ENCODE measurements at places on chromosomes 1 and 21.

DNA sequence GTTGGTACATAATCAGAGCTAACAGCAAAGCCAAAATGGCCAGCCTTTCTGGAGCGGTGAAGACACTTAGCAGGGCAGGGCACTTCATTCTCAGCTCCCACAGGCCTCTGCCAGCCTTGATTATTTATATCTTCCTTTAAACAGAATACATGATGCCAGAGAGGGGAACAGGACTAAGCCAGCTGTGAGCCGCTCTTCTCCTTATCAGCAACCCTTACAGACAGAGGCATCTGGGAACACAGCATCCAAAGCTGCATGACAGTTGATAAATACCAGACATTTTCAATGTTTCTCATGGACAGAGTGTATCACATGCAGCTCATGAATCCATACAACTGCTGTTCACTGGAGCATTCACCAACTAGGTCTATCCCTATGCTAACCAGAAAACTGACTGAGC lies 29.1 kb downstream of the DNAJC11 start:
- no peak for DNase-seq

GRCh38 chr1:180920702-180921101 lies 8.0 kb downstream of the KIAA1614 start:
- DNase-seq: no peak

- DNase-seq: no peak
These were observed 19.4 kb downstream of the HSD11B1 start for GRCh38 chr1:209723756-209724693.

GRCh38 chr1:207054491-207054890 lies 1.4 kb downstream of the PFKFB2 start:
- no peak for DNase-seq

DNA sequence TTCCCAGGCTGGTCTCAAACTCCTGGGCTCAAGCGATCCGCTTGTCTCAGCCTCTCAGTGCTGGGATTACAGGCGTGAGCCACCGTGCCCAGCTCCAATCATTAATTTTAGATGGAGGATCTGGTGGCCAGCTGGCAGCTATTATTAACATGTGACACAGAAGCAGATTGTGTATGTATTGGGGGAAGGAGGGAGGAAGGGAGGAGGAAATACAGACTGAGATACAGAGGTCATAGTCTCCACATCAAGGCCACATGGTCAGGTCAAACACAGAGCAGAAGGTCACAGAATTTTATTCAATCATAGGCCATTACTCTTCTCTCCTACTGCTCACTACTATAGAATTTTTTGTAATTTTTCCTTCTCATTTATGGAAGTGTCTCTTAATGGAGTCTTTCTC lies 57.9 kb upstream of the ADORA3 start:
- no peak for DNase-seq

- DNase-seq: no peak
These were observed 837 bp upstream of the USP21 start for GRCh38 chr1:161158316-161159010.

DNA sequence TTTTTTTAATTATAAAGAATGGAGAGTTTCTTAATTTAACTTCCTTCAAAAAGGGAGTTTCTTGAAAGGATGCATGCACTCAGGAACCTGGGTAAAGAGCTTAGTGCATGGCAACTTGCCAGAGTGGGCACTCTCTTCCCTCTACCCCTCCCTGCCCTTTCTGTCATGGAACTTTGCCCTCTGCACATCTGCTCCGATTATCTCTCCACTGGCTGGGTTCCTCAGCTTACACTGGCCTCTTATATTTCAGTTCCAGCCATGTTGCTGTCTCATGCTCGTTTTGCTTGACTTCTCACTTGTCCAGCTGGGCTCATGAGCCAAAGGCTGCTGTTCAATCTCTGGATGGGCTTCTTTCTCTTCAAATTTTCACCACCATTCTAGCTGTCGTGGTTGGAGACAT lies 87.0 kb downstream of the NCAM2 start:
- DNase-seq: no peak

DNA sequence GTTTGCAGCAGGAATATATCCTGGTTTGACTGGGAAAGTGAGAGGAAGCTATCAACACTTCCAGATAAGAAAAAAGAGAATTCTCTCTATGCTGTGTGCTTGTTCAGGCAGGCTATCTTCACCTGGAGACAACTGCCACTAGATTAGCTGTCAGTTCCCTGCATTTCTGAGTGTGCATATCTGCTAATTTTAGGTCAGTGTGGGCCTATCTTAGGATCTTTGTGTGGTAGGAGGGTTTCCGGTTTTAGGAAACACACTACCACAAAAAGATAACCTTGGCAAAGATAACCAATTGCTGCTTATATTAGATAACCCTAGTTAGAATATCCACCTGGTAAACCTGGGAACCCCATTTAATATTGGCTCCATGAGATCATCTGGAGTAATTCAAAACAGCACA lies 22.5 kb upstream of the GBP5 start:
- no peak for DNase-seq

DNA sequence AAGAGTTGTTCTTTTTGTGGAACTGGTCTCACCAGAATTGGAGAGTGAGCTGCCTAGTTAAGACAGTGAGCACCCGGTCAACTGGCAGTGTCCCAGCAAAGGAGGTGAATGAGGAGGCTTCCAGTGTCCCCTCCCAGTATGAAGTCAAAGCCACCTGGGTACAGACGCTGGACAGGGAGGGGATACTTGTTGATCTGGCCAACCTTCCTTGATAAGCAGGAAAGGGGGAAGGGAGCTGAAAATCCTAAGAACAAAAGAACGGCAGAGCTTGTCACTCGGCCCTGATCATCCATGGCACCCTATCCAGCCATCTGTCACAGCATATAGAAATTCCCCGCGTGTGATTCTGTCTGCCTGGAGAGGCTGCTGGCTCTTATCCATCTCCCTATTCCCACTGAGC lies 91.5 kb downstream of the SSBP3 start:
- no peak for DNase-seq

DNA sequence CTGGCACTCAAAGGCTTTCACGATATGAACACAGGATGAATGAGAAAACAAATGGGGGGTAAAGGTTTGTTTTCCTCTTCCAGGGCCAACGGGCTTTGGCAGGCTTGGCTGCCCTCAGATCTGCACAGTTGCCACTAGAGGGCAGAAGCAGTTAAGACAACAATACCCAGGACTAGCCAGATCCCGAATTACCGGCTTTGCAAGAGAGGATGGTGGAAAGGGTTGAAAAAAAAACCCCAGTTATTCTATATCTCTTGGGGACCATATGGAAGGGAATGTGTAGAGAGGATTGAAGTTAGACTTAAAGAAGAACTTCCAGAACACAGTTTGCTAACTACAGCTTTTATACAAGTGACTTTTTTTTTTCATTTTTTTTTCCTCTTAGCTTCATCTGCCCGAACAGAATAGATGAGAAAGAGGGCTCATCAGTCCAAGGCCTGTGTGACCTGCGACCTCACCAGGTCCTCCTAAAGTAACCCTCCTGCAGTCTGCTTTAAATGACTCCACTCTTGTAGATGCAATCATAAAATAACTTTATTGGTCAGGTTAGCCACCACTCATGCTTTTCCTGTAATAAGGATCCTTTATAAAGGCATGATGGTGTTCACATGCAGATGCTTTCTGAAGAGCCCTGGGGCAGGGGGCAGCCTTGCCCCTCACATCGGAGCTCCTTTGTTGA lies 10.7 kb downstream of the FMOD start:
- peak; percentile 62 for DNase-seq

GRCh38 chr1:233193741-233194140 lies 101.8 kb downstream of the PCNX2 start:
- no peak for DNase-seq

- no peak for DNase-seq
These were observed 10.4 kb downstream of the KLHDC7A start for GRCh38 chr1:18491168-18491567.

DNA sequence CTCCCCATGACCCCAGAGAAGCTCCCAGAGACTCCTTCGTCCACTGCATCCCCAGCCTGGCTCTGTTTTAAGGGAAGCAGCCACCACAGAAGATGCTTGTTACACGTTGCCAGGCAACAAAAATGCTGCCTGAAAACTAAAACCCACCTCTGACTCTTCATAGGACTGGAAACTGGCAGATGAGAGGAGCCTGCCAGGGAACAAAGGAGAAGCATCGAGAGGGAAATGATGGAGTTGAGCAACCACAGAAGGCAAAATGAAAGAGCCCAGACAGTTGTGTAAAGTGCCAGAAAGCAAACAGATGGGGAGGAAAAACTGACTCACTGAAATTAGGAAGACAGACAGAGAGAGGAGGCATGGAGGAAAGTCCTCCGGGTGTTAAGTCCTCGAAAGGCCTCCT lies 118.4 kb downstream of the KCNN3 start:
- no peak for DNase-seq

- no peak for DNase-seq
These were observed 35.6 kb downstream of the ADARB1 start for GRCh38 chr21:45109831-45110492.

DNA sequence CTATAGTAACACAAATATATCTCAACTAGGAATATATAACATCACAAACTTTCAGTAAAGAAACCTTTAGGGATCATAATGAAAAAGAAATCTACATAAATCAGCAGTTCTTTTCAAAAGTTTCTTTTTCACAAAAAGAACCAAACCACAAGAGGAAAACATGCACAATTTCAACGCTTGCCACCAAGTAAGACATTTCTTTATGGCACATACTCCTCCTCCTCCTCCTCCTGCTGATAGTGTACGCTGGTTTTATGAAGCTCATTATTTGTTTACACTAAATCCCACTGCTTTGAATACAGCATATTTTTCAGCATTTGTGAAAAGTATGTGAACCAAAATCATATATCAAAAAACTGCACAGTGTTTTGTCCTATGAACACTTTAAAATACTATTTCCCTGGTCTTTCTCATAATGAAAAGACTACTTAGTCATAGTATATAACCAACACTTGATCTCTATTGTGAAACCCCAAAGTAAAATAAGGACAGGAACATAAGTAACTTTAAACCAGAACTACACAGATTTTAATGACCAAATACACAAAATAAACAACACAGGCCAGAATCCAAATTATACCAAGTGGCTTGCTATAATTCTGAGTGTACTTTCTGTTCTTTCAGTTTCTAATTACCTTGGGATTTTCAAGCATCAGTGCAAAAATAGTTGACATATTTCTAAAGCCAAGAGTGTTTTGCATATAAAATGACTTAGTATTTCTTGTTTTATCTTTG lies 184.2 kb downstream of the EIF4G3 start:
- no peak for DNase-seq

GRCh38 chr1:46820076-46820475 lies 21.2 kb downstream of the CYP4B1 start:
- DNase-seq: no peak

DNA sequence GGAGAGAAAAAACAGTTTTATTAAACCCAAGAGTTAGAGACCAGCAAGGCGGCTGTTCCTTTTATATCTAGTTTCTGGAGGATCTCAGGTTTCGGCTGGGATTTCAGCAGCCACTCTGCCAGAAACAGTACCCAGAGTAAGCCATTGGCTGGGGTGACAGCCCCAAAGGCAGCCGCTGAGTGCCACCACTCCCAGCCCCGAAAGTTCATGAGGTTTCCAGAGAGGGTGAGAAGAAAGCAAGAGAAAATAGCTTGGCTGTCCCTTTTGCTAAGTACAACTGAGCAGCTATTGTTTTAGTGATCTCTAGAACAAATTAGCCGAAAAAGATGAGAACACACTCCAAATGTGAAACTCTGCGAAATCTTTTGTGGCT lies 1.2 kb downstream of the SH3BGR start:
- DNase-seq: no peak

- DNase-seq: no peak
These were observed 1652.2 kb downstream of the BRINP3 start for GRCh38 chr1:188825471-188825870.

DNA sequence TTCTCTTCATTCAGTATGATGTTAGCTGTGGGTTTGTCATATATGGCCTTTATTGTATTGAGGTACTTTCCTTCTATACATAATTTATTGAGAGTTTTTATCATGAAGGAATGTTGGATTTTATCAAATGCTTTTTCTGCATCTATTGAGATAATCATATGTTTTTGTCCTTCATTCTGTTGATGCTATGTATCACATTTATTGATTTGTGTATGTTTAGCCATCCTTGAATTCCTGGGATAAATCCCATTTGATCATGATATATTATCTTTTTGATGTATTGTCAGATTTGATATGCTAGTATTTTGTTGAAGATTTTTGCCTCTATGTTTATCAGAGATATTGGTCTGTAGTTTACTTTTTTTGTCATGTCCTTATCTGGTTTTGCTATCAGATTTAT lies 20.9 kb upstream of the GPR161 start:
- DNase-seq: no peak

DNA sequence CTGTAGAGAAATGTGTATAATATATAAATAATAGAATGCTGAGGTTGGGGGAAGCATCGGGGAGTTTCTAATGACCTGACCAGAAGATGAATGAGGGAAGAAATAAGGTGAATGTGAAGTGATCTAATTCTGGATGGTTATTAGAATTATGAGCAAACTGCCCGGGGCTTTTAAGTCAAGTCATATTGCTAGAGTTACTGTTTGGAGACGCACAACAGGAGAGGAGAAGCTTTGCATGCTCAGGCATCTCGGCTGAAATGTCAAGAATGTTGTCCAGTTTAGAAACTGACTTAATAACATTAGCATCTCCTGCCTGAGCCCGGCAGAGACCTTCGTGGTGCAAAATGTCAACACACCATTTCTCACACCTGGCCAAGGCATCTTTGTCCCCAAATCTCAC lies 119.1 kb downstream of the RRAGC start:
- no peak for DNase-seq

DNA sequence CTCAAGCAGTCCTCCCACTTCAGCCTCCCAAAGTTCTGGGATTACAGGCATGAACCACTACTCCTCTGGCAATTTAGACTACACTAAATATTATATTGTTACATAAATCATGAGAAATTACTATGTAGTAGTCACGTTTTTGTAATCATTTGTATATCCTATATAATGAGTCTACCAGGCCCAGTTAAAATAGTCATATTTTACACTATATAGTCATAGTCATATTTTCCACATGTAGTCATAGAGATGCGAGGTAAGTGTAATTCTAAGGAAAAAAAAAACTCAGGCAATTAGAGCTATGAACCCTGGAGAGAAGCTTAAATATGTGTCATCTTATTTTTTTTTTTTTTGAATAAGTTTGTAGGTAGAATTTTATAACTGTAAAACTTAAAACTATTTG lies 90.0 kb downstream of the FNBP1L start:
- DNase-seq: no peak

GRCh38 chr1:35282172-35282571 lies 13.7 kb downstream of the ZMYM4 start:
- DNase-seq: no peak

DNA sequence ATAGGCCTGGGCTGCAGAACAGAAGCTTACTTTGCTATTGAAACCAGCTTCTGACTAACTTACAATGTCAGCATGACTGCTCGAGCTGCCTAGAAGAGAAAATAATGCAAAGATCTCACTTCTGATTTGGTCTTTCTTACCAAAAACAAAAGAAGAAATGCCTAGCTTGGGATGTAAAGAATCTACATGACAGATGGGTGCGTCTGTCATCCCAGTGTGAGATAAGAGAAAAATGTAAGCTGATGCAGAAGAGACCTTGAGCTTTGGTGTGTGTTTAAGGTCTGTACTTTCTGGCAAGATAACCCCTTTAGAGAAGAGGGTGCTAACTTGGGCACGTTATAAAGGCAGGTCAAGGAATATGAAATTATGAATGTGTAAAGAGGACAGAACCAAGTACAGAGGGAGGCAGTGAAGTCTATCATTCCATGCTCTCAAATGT lies 3.6 kb downstream of the FAM20B start:
- no peak for DNase-seq
